ENCODE measurements at places on chromosomes 2 and 18.
A peak's percentile ranks its signal among the peaks of the same experiment; 100 is the strongest.

- no peak for DNase-seq
These were observed 36.0 kb downstream of the SMAD7 start for GRCh38 chr18:48914581-48915251.

- DNase-seq, result no peak
These were observed 145.4 kb downstream of the KLHL29 start for GRCh38 chr2:23530206-23530908.

DNA sequence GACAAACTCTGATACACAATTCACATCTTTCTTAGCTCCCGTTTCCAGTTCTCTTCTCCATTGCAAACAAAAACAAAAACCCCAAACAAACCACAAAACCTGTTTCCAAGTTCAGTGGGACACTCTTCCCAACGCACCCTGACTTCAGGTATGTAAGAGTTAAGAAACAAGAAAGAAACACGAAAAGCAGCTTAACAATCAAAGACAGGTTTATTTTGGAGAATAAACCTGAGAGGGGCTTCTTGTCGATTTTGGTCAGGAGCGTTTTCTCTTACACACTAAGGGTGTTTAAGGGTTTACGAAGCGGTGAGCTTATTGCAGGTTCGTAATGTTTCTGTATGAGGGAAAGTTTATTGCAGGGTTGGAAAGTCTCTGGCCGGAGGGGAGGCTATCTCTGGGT, 905 bp upstream of the ATG16L1 start:
- no peak for DNase-seq

DNA sequence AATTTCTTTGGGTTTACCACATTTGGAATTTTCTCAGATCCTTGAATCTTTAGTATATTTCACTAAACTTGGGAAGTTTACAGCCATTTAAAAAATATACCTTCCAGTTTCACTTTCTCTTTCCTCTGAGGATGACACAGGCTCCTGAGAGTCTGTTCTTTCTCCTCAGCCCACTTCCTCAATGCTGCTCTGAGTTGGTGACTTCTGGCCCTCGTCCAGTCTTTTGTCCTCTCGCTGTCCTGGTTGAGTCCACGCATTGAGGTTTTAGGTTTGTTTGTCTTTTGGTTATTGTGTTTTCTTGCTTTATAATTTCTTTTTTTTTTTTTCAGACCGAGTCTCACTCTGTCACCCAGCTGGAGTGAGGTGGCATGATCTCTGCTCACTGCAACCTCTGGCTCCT, 40.7 kb upstream of the GALR1 start:
- peak; percentile 5 for DNase-seq

GRCh38 chr18:25141886-25142285, 210.1 kb downstream of the ZNF521 start:
- DNase-seq, result no peak

- DNase-seq, result no peak
These were observed 106.3 kb downstream of the GYPC start for GRCh38 chr2:126761981-126762878.

GRCh38 chr18:12851716-12852115, 32.3 kb downstream of the PTPN2 start:
- DNase-seq, result no peak

DNA sequence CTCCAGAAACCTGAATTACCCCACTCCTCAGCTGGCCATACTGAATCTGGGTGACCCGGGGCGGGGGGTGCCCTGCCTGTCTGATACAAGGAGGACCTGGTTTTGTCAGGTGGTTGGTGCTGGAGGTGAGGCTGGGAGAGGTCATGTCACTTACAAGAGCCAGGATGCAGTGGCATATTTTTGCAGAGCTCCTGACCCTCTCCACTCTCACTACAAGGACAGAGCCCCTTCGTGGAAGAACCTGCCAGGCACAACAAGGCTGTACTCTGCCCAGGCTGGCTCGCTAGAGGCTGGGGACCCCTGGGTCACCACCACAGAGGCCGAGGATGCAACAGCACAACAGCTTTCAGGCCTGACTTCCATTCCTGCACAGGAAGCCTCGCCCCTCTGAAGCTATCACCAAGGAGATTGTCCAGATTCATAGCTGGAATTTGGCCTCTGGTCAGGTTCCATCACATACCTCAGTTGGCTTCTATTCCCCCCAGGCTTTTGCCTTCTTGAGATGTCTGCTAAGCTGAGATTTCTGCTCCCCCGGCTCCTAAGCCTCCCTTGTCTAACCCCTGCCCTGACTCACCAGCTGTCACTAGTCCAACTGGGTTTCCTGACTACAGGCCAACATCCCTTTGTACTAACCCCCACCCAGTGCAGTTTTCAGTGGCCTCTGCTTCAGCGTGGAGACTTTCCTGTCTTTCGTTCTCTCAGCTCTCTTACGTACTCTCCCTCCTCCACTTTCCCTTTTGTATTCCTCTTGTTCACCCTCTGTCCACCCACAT, 132.5 kb upstream of the EPAS1 start:
- no peak for DNase-seq

- no peak for DNase-seq
These were observed 8.9 kb upstream of the PDE1A start for GRCh38 chr2:182435754-182436153.

DNA sequence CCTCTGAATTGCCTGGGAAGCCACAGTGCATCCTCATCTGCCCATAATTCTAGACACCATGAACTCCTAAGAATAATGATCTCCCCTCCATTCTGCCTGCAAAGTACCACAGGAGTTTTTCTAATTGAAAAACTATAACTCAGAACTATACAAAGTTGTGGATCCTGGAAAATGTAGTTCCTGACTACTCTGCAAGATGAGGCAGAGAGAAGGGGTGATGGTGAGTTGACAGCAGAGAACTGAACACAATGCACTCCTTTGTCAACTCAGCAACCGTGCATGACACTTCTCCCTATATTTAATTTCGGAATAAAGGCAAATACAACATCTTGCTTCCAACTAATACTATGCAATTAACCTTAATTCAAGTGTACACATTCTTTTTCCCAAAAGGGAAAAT, 471.1 kb upstream of the FAM98A start:
- no peak for DNase-seq

DNA sequence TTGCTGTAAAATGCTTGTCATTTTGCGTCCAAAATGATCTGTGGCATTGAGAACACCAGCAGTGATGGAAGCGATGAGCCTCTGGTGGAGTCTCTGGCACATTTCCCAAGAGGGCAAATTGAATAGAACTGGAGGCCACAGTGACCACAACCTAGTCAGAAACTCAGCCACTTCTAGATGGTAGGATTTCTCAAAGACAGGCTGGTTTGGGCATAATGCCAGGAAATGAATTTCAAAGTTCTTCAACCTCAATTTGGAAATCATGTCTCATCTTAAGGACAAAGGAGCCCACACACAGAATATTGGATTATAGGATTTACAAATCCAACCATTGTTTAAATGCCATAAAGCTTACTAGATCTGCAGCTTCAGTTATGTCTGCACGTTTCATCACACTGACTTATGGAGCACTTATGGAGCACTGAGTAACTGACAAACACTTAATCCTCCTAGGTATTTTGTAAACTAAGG, 132.1 kb downstream of the COL6A3 start:
- DNase-seq, result no peak

DNA sequence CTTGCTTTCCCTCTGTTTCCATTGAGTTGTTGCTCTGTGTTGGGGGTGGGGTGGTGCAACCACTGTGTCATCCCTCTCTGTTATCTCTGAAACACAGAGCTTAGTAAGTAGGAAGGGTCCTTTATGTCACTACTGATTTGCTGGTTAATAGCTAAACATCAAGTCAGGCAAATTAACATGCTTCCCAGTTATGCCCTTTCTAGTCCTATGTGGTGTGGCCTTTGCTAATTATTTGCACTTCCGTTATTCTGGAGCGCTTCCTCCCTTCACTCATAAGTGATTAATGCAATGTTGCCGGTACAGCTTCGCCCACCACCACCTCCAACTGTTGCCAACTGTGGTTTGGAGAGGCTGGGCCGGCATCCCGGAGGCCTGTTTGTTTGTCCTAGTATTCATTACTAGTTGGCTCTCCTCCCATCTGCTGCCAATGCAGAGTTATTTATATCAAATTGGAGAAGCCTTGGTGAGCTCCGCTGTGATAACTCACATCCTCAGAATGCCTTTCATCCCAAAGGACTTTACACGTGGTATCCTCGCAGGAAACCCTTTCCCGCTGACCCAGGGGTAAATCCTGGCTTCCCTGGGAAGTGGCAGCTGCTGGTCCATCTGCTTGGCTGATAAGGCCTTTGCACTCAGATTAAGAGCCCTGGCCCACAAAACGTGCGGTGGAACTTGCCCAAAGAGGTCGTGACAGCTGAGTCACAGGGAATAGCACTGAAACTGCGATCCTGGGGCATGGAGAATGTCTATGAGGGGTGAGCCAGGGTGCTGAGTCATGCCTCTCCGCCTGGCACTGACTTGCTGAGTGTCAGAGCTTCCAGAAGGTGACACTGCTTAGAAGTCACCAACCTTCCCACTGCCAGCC, 72.0 kb upstream of the ZCCHC2 start:
- no peak for DNase-seq

GRCh38 chr2:169106563-169107545, 37.5 kb downstream of the DHRS9 start:
- no peak for DNase-seq

DNA sequence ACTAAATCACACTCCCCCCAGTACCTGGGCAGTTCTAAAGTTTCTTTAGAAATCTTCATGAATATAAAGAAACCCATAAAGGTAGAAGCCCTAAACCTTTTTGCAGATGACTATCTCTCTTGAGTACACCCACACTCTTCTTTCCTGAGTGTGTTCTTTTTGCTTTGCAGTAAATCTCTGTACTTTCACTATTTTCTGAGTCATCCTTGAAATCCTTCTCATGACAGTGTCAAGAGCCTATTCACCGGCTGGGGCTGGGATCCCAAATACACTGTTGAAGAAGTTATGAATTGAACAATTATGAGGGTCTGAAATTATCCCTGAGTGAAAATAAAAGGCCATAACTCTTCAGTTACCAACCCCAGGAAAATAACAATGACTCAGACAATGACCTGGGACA, 133.9 kb upstream of the CCDC195 start:
- no peak for DNase-seq

GRCh38 chr18:21064347-21064746, 47.3 kb downstream of the ROCK1 start:
- DNase-seq, result no peak

DNA sequence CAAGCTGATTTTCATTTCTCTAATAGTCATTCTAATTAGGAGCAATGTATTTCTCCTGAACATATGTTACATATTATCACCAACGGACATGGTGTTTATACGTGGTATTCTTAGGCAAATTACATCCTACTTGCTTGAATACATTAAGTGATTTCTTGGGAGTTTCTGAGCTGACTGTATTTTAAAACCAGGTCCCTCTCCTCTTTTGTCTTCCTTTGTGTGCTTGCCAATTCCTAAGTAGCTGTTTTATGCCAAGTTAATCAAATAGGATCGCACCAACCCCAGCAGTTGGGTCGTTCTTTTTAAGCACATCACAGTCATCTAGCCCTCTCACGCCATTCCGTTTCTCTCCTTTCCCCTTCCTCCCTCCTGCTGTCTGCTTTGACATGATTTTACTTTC, 75.4 kb upstream of the MAP2 start:
- DNase-seq, result no peak

GRCh38 chr2:214730248-214730647, 79.2 kb downstream of the BARD1 start:
- DNase-seq, result no peak

- DNase-seq, result no peak
These were observed 425.2 kb downstream of the METTL4 start for GRCh38 chr18:2146092-2146491.

GRCh38 chr2:53854678-53855077, 5.1 kb downstream of the GPR75 start:
- DNase-seq, result no peak

DNA sequence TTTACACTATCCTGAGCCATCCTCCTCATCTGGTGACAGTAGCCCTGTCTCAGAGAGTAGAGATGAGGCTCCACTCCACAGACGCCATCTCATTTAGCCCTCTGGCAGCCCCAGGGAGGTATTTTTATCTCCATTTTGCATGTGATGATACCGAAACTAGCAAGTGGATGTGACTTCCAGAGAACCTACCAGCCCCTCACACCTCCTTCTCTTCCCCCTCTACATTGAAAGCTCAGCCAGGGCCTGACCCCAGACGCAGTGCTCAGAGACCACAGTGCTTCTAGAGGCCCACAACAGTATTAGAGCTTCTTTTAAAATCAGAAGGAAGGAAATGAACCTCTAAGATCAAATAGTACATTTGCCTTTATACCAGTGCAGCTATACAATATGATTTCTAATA, 8.3 kb downstream of the GYPC start:
- no peak for DNase-seq

DNA sequence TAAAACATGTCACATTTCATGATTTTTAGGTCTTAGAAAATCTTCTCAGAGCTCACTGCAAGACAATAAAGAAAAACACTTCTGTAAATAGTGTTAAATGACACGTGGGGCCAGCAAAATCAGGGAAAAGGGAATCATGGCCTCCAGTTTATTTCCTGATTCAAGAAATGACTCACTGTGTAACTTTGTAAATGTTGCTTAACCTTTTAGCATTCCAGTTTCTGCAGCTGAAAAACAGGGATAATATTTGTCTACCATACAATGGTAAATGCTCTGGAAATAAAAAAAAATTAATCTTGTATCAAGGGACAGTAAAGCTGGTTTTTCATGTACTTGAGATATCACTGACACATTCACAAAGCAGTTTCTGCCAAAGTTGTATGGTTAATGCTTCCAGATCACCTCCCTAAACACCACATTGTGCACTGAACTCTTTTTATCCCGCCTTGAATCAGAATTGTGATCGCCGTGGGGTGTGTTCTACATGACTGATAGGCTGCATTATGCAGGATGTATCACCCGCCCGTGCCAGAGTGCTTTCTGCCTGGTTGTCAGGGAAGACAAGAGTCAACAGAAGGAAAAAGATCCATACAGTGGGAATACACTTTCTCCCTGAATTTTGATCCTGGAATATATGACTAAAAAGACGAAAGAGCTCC, 238.8 kb downstream of the IKZF2 start:
- no peak for DNase-seq

- no peak for DNase-seq
These were observed 159.2 kb upstream of the HS6ST1 start for GRCh38 chr2:128477891-128478290.

DNA sequence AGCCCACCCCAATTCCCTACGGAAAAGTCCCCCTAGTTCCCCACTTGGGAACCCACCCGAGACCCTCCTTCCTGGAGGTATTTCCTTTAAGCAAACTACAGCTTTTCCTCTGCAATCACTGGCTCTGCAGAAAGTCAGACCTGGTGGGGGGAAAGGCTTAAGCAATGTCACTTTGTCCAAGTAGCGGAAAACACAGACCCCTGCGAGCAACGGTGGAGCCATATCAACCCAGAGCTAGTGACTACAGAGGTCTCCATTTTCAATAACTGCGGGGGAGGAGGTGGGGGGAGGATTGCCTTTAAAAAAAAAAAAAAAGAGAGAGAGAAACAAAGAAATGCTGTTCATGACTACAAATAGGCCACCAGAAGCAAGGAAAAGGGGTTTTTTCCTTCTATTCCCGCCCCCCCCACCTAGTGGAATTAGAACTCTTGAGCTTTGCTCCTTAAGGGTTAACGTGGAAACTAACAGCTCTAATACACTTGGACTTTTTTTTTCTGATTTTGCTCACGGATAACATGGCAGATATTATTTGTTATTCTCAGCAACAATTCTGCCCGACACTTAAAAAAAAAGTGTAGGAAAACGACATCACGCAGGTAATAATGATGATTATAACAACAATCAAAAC, 1.1 kb upstream of the FRZB start:
- no peak for DNase-seq

Measured in stimulated activated naive CD4-positive, alpha-beta T cell treated with Interleukin-2 at 50 U/mL for 16 hours (primary cell).